H1 (cell line): ENCODE measurements at places on chromosomes 13 and 19.

DNA sequence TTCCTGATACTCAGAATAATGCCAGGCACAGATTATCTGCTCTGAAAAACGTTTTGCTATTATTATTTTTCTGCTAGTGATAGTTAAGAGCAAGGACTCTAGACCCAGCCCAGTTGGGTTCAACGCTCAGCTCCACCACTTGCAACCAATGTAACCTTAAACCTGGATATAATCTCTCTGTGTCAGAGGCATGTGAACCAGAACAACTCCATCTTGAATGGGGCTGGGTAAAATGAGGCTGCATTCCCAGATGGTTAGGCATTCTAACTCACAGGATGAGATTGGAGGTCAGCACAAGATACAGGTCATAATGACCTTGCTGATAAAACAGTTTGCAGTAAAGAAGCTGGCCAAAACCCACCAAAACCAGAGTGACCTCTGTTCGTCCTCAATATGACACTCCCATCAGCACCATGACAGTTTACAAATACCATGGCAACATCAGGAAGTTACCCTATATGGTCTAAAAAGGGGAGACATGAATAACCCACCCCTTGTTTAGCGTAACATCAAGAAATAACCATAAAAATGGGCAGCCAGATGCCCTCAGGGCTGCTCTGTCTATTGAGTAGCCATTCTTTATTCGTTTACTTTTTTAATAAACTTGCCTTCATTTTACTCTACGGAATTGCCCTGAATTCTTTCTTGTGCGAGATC, 13.6 kb downstream of the FAM187B start:
- no peak for DNase-seq

GRCh38 chr13:25147638-25148401, 24.3 kb downstream of the AMER2 start:
- DNase-seq: no peak

GRCh38 chr19:55703790-55704215, 28.8 kb downstream of the EPN1 start:
- peak; percentile 39 for DNase-seq

- DNase-seq: no peak
Observed at GRCh38 chr19:41339936-41340335, 13.8 kb downstream of the TGFB1 start.

- no peak for DNase-seq
Observed at GRCh38 chr19:48724796-48725753, 5.5 kb upstream of the MAMSTR start.

DNA sequence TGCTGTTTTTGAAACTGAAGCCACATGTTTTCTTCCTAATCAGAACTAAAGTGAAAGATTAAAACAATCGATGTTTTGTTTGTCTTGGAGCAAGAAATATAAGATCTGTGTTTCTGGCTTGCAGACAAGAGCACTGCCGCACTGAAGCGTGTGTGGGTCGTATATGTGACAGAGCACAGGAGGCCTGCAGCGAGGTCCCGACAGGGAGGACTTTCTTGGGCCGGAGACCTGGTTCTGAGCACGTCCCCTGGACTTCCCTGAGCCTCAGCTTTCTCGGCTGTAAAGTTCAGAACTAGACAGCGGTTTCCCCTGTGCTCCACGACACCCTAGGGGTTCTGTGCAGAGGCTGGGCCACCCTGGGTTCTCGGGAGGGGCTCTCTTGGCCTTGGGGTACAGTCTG, 60.5 kb downstream of the GADD45B start:
- DNase-seq: no peak

DNA sequence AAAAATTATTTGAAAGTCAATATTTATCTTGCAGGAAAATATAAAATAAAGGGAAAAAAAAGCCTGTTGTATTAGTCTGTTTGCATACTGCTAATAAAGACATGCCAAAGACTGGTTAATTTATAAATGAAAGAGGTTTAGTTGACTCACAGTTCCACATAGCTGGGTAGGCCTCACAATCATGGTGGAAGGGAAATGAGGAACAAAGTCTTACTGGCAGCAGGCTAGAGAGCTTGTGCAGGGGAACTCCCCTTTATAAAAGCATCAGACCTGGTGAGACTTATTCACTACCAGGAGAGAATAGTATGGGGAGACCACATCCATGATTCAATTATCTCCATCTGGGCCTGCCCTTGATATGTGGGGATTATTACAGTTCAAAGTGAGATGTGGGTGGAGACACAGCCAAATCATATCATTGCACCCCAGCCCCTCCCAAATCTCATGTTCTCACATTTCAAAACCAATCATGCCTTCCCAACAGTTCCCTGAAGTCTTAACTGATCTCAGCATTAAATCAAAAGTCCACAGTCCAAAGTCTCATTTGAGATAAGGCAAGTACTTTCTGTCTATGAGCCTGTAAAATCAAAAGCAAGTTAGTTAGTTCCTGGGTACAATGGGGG, 1416.5 kb upstream of the SPRY2 start:
- DNase-seq: no peak
